ENCODE measurements at places on chromosomes 7 and 10.

- ATAC-seq: no peak
Observed at GRCh38 chr7:134941185-134941900, 45.0 kb upstream of the AGBL3 start.

GRCh38 chr10:124663766-124664360 lies 80.3 kb downstream of the FAM53B start:
- no peak for ATAC-seq

- no peak for ATAC-seq
Observed at GRCh38 chr7:120030876-120031275, 242.1 kb upstream of the KCND2 start.

GRCh38 chr7:78499283-78499682 lies 700.7 kb downstream of the PHTF2 start:
- ATAC-seq: no peak

DNA sequence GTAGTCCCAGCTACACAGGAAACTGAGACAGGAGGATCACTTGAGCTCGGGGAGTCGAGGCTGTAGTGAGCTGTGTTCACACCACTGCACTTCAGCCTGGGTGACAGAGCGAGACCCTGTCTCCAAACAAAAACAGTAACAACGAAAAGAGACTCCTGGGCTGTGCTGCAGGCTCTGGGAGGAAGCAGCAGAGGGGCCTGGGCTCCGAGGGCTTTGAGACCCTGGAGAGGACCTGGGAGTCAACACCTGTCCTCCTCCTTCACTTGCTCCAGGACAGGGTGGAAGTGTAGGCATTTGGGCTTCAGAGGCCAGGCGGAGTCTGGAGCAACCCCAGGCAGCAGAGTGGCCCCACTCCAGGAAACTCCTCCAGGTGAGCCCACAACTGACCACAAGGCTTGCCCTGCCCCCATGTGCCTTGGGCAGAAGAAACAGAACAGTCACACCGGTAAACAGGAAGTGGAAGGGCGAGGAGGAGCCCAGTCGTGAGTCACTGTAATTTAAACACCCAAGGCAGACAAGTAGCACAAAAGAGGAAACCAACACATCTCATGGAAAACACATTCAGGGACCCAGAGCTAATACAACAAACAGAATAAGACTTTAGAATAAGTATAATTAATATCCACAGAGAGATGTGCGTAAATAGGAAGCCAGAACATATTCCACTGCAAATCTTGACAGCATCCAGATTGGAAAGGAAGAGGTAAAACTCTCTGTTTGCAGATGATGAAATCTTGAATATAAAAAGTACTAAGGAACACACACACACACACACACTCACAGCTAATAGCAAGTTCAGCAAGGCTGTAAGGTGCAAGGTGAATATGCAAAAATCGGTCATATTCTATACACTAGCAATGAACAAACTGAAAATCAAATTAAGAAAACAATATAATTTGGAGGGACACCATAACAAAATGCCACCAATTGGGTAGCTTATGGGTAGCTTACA lies 20.5 kb upstream of the RASGEF1A start:
- ATAC-seq: peak; percentile 85

GRCh38 chr7:1665549-1666316 lies 4.3 kb upstream of the ELFN1 start:
- ATAC-seq: no peak

GRCh38 chr7:11648101-11648500 lies 183.9 kb downstream of the THSD7A start:
- no peak for ATAC-seq

GRCh38 chr7:31883761-31884164 lies 186.4 kb downstream of the PDE1C start:
- ATAC-seq: no peak

- ATAC-seq: no peak
Observed at GRCh38 chr10:16381083-16381482, 55.7 kb upstream of the PTER start.

GRCh38 chr10:122323941-122324675 lies 50.4 kb upstream of the PLEKHA1 start:
- no peak for ATAC-seq

DNA sequence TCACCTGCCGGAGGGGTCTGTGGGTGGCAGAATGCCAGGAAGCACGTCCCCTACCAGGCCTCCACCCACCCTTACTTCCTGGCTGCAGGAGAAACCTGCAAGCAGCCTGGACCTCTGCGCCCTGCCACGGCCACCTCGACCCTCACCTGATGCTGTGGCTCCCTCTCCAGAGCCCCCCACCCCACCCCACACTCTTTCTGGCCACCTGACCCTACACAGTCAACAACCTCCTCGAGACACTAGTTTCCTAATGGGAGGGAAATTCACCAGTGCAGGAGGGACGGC lies 91.3 kb downstream of the PRKAG2 start:
- no peak for ATAC-seq

GRCh38 chr7:132243463-132243862 lies 332.8 kb downstream of the PLXNA4 start:
- ATAC-seq: no peak

- no peak for ATAC-seq
Observed at GRCh38 chr10:44337081-44337480, 47.8 kb downstream of the CXCL12 start.
